ENCODE measurements at places on chromosomes 4 and X.

GRCh38 chr4:106021737-106022410 lies 126.6 kb downstream of the NPNT start:
- DNase-seq = no peak

DNA sequence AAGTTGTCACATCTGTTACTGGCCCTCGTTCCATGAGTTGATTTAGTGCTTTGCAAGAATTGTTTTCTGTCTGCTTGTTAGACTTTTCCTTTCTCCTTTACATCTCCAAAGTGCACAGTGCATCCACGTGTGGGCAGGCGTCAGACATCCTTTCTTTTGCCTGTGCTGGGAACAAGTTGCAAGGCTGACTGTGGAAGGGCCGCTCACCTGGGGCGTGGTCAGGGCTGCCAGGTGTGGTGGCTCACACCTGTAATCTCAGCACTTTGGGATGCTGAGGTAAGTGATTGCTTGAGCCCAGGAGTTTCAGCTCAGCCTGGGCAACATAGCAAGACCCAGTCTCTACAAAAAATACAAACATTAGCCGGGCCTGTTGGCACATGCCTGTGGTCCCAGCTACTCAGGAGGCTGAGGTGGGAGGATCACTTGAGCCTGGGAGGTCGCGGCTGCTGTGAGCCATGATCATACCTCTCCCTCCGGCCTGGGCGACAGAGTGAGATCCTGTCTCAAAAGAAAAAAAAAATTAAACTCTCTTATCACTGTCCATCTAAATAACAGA lies 46.2 kb downstream of the RGS12 start:
- DNase-seq = no peak

DNA sequence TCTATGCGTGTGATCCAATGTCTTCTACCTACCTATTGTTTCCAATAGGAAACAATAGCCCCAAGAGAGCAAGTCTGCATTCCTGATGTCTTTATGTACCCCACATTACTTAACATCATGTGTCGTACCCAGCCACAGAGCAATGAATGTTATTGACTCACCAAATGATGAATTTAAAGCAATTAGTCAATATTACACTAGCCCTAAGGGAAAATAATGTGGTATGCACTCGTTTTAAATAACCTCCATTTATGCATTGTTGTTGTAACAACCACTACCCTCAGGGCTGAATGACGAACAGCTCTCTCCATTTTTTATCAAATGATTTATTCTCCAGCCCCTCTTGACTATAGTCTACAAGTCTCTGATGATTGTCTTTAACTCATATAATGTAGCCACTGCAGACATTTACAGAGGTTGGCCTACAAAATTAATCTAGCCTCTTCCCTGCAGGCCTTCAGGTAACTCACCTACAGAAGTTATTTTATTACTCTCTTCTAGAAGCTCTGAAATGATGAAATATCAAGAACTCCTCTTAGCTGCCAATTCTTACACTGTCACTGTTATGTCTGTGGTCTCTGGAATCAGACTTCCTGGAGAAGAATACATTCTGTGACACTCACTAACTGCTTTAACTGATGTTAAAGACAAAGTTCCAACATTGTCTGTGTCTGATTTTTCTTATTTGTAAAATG lies 601.7 kb upstream of the GRIA3 start:
- no peak for DNase-seq

- no peak for DNase-seq
These were observed 553.9 kb downstream of the SPRY1 start for GRCh38 chr4:123950530-123950929.

GRCh38 chrX:47748576-47748975 lies 88.1 kb upstream of the ZNF81 start:
- DNase-seq = no peak

GRCh38 chr4:152704788-152705187 lies 25.0 kb upstream of the TMEM154 start:
- DNase-seq = no peak

- peak; percentile 58 for DNase-seq
These were observed 43.4 kb downstream of the SHROOM2 start for GRCh38 chrX:9829308-9830267.

DNA sequence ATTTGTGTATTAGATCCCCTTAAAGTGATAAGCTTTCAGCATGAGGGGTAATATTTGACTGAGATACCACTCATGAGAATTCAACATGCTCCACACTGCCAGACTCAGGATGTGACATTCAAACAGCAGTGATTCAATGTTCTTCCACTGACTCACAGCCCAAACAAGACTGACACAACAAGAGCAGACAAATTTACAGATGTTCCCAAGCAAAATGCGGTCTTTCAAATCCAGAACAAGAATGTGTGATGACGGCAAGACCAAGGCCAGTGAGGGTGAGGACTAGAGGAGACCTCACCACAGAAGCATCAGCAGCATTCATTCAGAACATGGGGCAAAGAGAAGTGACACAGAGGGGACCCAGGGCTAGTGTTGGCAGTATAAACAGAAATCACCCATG lies 99.3 kb upstream of the GRIA3 start:
- DNase-seq = no peak

- DNase-seq = no peak
These were observed 14.5 kb upstream of the DKK2 start for GRCh38 chr4:107050525-107051135.

DNA sequence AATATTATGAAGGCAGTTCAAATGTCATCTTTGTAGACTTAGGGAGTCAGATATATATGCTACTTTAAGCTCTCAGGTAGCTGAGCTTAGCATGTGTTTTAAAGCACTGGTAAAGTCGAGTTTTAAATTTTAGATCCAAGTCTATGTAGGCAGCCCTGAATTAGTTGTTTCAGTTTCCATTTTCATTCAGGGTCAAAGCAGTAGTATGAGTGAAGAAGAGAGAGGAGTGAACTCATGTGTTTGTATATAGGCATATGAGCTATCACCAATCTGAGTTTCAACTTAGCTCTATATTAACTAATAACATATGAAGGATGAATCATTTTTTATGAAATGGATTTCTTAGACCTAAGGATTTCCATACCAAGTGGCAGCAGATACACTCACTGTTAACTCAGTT lies 1353.4 kb downstream of the FSTL5 start:
- no peak for DNase-seq

DNA sequence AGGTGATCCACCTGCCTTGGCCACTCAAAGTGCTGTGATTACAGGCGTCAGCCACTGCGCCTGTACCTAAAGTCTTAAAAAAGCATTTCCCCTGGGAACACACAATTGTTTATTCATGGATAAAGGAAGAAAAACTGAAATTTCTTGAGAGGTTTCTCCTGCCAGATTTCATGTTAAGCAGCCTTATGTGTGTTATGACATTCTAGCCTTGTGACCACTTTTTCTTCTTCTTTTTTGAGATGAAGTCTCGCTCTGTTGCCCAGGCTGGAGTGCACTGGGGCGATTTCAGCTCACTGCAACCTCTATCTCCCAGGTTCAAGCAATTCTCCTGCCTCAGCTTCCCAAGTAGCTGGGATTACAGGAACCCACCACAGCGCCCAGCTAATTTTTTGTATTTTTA lies 57.8 kb upstream of the PLAC8 start:
- no peak for DNase-seq

GRCh38 chr4:132557660-132558059 lies 591.4 kb upstream of the PCDH10 start:
- no peak for DNase-seq

GRCh38 chr4:146263793-146264192 lies 49.5 kb downstream of the REELD1 start:
- DNase-seq = no peak

DNA sequence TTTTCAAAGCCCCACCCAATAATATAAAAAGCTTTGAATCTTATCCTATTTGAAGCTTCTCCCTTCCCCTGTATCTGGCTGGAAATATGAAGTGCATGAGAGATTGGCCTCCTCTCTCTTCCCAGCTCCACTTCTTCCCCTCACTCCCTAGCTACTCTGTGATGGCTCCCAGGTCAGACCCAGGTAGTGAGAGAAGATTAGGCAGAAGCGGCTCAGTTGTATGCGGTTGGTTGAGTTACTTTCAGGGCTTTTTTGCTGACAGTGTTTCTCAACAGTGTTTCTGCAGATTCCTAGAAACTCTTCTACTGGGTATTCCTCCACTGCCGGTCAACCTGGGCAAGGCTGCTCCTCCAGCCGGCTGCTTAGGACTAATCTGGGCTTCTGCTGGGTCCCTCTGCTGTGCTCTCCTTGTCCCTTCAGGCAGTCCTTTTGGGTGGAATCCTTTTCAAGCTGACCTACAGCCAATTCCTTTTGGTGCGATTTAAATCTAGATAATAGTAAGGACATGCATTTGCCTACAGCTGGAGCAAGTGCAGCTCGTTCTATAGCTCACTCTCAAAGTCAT lies 87.4 kb upstream of the SLC7A11 start:
- no peak for DNase-seq

GRCh38 chrX:109841257-109841656 lies 108.2 kb upstream of the ACSL4 start:
- DNase-seq = no peak

DNA sequence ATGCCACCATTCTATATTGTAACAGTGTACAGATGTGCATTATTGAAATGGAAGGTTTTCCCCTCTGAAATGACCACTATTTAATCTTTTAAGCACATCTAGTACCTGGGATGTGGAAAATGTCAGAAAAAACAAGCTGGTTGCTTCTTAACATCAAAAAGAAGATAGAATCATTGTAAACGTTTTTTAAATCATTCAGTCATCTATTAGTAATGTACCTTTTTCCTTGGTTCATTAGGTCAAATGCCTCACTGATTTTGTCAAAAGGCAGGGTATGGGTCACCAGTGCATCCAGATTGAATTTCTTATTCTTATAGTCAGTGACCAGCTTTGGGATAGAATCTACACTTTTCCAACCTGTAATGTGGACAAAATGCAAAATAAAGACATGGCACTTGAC lies 17.7 kb downstream of the ADH4 start:
- DNase-seq = no peak

GRCh38 chr4:172813359-172813923 lies 355.2 kb upstream of the GALNT7 start:
- no peak for DNase-seq

Measured in keratinocyte (primary cell).